NCI-H446 (cell line): ENCODE measurements at places on chromosomes 16 and 17.

- DNase-seq: no peak
Observed at GRCh38 chr16:12016291-12016947, 39.9 kb downstream of the SNX29 start.

DNA sequence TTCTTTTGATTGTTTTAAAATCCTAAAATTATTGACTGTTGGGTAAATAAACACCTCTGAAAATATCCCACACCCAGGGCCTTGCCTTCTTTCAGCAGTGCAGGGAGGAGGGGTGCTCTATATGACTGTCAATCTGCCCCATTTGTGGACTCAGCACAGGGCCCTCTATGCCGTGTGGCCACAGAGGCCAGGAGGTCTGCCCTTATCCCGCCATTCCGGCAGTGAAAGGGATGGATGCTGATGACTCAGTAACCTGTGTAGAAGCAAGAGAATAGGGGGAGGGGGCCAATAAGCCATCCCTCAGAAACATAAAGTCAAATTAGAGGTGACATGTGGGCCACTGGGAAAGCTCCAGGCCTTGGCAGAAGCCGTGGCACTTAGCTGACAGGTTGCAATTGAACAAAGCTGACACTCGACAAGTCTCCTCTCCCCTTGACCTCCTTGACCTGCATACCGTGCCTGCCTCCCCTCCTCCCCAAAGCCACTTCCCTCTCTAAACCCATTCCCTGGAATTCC, 281.4 kb upstream of the DYNLRB2 start:
- no peak for DNase-seq

DNA sequence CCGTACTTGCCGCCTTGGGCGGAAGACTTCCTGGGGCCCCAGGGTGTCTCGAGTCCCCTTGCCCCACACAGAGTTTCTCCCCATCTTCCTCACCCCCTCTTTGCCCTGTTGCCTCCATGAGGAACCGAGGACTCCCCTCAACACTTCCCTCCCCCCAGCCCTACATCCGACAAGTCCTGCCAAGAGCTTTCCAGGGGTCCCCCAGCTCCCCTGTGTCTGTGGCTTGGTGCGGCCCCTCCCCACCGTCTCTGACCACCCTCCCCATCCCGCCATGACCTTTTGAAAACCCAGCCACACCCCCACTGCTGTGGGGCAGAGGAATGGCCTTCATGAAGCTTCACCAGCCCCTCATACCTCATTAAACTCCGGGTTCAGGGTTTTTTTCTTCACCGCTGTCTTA, 11.4 kb downstream of the SCGB1C2 start:
- DNase-seq: no peak

DNA sequence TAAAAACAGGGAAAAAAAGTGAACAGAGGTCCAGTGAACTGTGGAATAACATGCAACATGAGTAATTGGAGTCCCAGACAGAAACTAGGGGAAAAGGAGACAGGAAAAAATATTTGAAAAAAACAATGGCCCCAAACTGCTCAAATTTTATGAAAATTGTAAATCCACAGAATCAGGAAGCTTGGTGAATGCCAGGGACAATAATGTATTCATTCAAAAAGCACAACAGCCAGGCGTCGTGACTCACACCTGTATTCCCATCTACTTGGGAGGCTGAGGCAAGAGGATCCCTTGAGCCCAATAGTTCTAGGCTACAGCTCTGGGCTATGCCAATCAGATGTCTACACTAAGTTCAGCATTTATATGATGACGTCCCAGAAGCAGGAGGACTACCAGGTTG, 23.7 kb downstream of the NCOR1 start:
- DNase-seq: no peak

- no peak for DNase-seq
Observed at GRCh38 chr17:79372470-79373238, 238.2 kb downstream of the RBFOX3 start.

GRCh38 chr16:2270588-2271470, 2.9 kb upstream of the RNPS1 start:
- no peak for DNase-seq

- no peak for DNase-seq
Observed at GRCh38 chr16:68013440-68013839, 2.3 kb downstream of the DPEP2NB start.

- no peak for DNase-seq
Observed at GRCh38 chr17:78502611-78503148, 74.5 kb downstream of the DNAH17 start.

DNA sequence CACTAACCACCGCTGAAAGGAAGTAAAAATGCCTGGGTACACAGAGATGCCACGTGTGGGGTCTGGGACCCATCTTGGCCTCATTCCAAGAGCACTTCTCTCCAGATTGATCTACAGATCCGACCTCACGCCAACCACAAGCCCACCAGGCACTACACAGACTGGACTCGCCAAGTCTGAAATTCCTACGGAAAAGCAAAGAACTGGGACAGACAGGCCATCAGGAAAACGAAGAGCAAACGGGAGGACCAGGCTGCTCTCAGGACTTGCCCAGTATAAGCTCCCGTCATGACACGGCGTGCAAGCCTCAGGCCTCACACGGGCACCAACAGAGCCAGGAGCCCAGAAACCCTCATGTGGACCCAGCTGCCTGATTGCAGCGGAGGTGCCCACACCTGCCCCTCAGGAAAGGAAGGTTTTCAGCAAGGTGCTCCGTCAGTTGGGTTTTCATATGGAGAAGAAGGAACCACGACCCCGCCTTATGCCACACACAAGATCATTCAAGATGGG, 20.1 kb upstream of the C16orf95 start:
- DNase-seq: no peak

GRCh38 chr16:81860287-81861266, 81.5 kb downstream of the PLCG2 start:
- DNase-seq: no peak

- DNase-seq: no peak
Observed at GRCh38 chr16:55678161-55678821, 22.5 kb downstream of the SLC6A2 start.

GRCh38 chr17:58932956-58933355, 173.7 kb downstream of the TRIM37 start:
- no peak for DNase-seq
